Epithelial cell of prostate (primary cell): ENCODE measurements at places on chromosomes 6 and 20.

DNA sequence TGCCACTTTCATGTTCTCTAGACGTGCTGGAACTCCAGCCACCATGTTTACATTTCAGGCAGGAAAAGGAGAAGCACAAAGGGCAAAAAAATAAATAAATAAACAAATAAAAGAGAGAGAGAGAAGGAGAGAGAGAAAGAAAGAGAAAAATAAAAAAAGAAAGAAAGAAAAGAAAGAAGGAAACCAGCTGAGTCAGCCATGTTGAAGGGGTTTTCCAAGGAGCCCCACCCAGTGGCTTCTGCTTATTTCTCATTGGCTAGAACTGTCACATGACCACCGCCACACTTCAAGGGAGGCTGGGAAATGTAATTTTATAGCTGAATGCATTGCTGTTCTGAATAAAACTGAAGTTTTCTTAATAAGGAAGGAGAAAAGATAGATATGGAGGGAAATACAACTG, 71.1 kb downstream of the BFSP1 start:
- no peak for DNase-seq

- no peak for DNase-seq
Observed at GRCh38 chr6:151240036-151240685, 394 bp downstream of the AKAP12 start.

GRCh38 chr6:27669624-27670301, 196.9 kb upstream of the ZNF184 start:
- no peak for DNase-seq

DNA sequence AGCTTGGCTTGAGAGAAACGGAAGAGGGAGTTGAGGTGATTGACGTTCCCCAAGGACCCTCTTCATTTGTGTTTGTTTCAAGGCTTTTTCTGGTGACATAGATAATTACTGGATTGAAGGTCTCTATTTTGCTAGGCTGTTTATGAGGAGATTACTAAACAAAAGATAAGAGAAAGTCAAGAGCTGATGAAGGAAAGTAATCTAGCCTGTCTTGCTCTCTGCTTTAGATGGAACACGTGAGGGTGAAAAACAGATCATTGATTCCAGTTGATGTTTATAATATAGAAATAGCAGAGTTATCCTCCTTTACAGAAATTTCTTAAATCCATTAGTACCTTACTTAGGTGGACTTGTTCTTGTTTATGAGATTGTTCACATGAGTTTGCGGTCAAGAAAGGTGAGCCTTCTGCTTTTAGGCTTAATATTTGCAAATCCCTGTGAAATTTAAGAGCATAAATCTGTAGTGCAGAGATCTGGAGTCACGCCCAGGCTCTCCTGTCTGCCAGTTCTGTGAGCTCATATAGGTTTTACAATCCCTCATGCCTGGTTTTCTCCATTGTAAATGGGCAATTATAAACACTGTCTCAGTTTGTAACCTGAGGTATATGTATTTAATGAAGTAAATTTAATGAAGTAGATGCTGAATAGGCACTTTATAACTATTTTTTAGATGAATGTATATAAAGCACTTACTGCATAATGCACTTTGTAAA, 272.8 kb downstream of the NKAIN2 start:
- no peak for DNase-seq

- DNase-seq = no peak
Observed at GRCh38 chr6:166689687-166690086, 62.6 kb upstream of the RPS6KA2 start.

GRCh38 chr6:39137245-39137644, 22.3 kb upstream of the SAYSD1 start:
- no peak for DNase-seq

GRCh38 chr6:4971851-4972250, 32.0 kb downstream of the RPP40 start:
- no peak for DNase-seq

DNA sequence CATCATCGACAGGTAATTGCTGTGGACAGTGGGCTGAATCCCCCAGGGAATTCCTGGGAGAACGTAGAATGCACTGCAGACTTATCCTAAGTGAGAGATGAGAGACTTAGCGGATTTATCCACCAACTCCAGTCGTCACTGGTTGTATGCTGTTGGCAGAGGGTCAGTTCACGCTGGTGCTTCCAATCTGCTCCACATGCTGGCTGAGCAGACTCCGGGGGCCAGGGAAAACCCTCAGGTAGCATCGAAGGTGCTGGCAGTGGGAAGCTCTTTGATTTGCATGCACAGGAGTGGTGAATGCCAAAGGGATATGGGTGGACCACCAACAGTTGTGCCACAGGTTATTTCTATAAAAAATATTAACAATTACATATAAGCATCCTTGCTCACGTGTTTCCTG, 20.2 kb downstream of the TTLL9 start:
- DNase-seq = no peak

DNA sequence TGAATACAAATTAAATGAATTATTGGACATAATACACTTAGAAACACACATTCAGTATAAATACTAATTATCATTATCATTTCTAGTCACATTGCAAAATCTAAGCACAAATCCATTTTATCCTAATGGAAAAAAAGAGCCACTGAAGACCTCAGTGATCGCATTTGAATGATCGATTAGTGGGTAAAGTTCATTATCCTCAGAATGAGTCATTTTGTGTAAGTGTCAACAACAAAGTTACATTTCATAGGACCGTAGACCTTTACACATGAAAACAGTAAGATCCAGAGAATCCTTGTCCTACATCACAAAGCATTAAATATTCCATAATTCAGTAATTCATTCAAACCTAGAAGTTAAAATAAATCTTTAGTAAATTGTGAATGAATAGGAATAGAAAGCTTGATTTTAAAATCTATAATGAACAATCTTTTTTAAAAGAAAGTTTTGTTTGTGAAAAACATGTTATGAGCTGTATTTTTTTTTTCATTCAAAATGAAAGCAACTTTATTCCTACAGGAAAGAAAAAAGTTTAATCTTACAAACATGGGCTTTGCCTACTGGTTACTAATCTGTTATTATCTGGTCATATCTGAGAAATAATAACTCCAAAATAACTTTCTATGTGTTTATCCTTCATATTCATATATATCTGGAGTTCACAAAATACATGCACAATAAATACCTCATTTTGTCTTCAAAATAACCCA, 33.7 kb downstream of the ROS1 start:
- no peak for DNase-seq

DNA sequence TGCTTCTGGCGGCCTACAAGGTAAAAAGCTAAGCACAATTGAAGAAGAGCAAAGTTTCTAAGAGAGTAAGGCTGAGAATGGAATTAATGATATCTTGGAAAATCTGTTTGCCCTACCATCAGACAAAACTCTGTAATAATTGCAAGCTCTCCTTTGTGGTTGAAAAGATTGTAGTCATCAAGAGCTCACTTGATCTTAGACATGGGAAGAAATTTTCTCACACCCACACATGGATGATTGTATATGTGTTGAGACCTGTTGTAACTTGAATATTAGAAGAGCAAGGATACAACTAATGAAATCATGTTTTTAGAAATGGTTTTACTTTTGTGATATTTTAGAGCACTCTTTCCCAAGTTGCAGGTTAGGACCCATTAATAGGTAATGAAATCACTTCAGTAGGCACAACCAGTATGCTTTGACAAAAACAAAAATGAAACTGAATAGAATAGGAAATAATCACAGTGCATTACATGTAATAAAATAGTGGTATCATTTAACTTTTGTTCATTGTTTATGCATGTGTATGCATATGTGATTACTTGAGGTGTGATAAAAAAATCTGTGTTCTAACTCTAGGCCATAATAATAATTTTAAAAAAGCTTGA, 14.0 kb downstream of the DCBLD1 start:
- DNase-seq = peak; percentile 93

DNA sequence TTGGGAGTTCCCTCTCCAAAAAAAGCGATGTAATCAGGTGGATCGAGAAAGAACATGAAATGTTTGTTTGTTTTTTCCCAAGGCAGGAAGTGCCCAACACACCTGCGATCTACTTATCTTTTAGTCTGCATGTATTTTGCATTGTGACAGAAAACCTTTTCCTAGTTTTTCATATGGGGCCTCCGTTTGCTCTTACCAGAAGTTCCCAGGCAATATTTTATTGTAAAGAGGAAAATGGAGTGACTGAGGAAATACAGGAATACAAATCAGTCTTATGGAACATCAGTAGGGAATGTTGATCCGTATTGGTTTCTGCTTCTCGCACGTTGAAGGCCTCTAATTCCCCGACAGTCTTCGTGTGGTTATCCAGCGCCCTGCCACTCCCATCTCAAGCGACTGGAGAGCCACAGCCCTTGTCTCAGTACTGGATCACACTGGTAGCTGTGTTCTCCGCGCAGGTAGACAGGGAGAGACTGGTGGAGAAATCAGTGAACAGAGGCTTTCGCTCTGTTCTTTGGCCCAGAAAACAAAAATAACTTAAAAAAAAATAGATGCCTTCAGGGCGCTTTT, 107.4 kb downstream of the TRIM27 start:
- DNase-seq = no peak

DNA sequence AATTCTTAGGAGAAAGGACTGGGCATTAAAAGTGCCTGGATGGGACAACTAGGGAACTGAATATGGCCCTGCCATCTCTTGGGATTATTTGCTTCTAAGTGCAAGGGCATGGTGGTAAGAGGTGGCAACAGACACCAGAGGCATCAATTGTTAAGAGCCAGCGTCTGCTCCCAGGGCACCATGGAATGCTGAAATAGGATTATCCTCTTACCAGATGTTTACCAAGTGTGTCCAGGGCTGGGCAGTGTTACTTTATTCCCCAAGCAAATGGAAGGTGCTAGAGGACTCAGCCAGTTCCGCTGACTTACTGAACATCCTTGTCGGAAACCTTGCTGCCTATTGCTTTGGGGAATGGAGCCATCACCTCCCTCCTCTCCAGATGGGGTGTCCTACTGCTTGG, 273.6 kb upstream of the SUPT3H start:
- no peak for DNase-seq

GRCh38 chr20:5195655-5196054, 68.8 kb downstream of the CDS2 start:
- DNase-seq = peak; percentile 18

- DNase-seq = peak; percentile 46
Observed at GRCh38 chr6:138250513-138251247, 32.4 kb upstream of the PBOV1 start.

- DNase-seq = no peak
Observed at GRCh38 chr6:49982046-49982445, 12.6 kb upstream of the DEFB113 start.

GRCh38 chr20:61784801-61785566, 280.7 kb downstream of the TAF4 start:
- DNase-seq = no peak

GRCh38 chr20:707451-708110, 32.0 kb upstream of the SCRT2 start:
- DNase-seq = no peak

- no peak for DNase-seq
Observed at GRCh38 chr20:34040300-34040995, 46.7 kb downstream of the RALY start.

- DNase-seq = peak; percentile 56
Observed at GRCh38 chr20:23147964-23148730, 62.0 kb upstream of the CD93 start.

GRCh38 chr6:44494011-44494501, 106.5 kb downstream of the CDC5L start:
- no peak for DNase-seq

GRCh38 chr6:106560996-106561685, 68.2 kb downstream of the RTN4IP1 start:
- no peak for DNase-seq

- no peak for DNase-seq
Observed at GRCh38 chr6:158892266-158892665, 73.1 kb upstream of the EZR start.

DNA sequence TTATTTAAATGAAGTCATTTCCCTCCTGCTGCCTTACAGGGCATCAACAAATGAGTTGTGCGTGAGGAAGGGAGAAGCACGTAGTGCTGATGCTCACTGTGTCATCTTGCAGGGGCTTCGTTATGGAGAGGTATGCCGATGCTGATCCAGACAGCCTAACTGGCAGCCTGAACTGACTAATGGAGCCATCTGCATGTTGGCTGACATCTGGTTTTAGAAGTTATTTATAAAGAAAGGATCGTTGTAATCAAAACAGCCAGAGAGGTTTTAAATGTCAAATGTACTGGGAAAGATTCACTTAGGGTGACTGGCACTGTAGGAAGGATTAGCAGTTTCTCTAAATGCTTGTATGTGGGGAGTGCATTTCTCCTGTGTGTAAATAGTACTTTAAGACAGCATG, 54.6 kb downstream of the FARS2 start:
- no peak for DNase-seq

DNA sequence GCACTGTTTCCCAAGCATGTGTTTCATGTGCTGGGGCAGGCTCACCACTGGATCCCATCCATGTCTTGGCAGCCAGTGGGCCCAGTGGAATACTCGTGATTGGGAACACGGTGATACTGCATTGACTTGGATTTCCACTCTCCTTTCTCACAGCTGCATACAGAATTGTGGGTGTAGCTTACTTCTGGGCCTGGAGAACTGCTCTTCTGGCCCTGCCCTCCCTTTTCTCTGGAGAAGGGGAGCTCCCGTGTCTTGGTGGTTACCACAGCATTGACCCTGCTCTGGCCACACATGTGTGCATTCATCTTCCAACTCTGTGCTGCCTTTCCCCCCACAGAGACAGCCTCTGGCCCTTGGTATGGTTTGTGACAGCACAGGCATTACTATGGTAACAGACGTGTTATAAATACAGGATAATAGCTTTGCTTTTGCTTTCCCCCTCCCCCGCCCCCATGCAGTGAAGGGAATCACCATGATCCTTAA, 21.6 kb downstream of the SOBP start:
- no peak for DNase-seq

DNA sequence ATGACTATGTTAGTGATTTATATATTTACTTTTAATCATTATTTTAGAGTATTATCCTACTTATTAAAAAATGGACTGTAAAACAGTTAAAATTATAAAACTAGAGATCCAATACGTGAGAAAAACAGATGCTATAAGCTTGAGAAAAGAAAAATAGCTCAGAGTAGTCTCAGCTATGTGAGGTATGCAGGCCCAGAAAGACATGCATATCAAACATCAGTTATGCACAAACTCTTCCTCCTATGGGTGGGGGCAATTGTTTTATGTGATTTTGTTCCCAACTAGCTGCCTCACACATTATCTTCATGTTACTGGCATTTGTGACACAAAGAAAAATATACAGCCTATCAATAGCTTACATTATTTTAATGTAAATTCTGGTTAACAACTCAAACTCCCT, 28.8 kb downstream of the RARS2 start:
- DNase-seq = no peak

DNA sequence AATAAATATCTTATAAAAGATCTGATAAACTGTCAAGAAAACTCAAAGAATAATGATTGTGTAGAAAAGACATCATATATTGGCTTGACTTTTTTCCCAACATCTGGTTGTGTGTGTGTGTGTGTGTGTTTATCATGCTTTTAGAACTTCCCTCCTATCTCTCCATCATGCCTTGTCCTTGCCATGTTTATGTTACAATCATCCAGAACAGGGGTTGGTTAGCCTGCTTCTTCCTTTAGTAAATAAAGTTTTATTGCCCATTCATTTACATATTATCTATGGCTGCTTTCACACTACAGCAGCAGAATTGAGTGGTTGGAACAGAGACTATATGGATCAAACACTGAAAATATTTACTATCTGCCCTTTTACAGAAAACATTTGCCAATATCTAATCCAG, 52.8 kb upstream of the RIPOR2 start:
- no peak for DNase-seq

GRCh38 chr20:23130622-23131140, 44.6 kb upstream of the CD93 start:
- DNase-seq = no peak

GRCh38 chr6:118304321-118304720, 243.8 kb upstream of the PLN start:
- no peak for DNase-seq

- no peak for DNase-seq
Observed at GRCh38 chr6:47439348-47439668, 38.3 kb upstream of the CD2AP start.
